ENCODE measurements at places on chromosomes 7 and 10.
A peak's percentile ranks its signal among the peaks of the same experiment; 100 is the strongest.

- no peak for DNase-seq
Observed at GRCh38 chr7:130938661-130939060, 204.7 kb upstream of the KLF14 start.

DNA sequence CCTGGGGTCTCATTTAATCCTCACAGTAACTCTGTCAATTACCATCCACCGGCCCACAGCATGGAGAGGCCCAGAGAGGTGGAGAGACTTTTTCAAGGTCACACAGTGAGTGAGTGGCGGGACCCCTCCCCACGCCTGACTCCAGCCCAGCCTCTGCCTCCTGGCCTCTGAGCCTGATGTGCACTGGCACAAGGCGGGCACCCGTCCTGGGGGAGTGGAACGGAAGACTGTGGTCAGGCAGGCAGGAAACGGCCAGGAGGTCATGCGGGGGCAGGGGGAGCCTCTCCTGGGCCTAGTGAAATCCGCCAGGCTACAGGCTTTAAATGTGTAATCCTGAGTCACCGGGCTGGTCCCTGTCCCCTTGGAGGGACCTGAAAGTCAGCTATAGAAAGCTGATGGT lies 32.2 kb downstream of the ZCCHC24 start:
- no peak for DNase-seq

DNA sequence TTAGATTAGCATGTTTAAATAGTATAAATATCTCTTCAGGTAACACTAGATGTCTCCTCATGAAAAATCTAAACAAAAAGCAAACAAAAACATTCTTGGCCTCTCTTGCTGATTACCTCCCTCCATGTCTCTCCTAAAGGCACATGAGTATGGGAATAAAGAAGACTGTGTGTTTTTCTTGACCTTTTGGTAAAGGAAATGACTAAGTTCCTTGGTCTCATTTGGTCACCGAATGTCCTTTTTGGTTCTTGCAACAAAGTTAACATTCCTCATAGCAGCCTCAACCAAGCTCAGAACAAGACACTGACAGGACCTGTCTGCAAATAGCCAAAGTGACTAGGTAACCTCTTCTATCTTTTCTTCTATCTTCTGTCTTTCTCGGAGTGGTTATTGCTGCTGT lies 35.5 kb downstream of the POM121L12 start:
- DNase-seq: no peak

DNA sequence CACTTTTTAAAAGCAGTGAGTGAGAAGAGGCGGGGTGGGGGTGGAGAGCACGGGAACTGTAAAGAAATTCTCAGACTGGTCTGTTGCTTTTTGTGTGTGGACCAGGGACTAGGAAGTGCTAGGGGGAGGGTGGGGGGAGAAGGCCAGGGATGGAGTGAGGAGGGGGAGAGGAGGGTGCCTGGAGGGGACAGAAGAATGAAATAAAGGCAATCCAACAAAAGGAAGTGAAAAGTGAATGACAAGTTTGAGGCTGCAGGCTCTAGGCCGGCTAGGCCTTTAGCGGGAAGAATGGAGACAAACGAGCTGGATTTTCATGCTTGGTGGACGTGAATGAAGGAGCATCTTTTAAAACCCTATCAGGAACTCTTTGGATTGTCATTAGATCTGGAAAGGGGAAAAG lies 13.7 kb downstream of the NEUROG3 start:
- no peak for DNase-seq

GRCh38 chr7:43577485-43577951 lies 5.4 kb upstream of the STK17A start:
- no peak for DNase-seq

DNA sequence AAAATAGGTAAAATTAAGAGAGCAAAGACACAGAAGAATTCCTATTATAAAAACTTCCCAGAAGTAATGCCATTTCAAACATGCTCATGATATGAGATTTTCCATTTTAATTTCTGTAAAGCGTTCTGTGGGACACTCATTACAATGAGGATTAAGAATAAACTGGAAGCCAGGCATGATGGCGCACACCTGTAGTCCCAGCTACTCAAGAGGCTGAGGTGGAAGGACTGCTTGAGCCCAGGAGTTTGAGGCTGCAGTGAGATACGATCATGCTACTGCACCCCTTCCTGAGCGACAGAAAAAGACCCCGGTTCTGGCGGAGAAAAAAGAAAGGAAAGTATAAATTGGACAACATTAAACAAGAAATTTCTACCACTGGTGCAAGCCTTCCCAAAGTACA lies 1.5 kb downstream of the DNA2 start:
- DNase-seq: no peak

DNA sequence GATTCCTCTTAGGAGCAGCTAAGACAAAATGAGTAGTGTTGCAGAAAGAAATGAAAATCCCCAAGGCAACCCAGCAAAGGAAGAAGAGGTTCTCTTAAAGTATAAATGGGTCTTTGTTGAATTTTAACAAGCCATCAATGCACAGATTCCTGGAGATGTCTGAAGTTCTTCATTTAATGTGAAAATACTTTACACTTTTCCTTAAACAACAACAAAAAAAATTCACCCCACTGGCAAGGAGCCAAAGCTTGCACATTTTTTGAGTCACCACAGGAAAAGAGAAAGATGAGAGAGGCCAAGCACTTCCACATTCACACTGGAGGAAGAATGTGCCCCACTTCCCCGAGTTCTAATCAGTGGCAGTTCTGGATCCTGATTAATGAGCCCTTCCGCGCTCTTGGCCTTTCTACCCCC lies 286.4 kb upstream of the MEOX2 start:
- DNase-seq: peak; percentile 29

- DNase-seq: no peak
Observed at GRCh38 chr10:4343873-4344272, 482.1 kb upstream of the AKR1E2 start.

- no peak for DNase-seq
Observed at GRCh38 chr7:90972906-90973550, 291.2 kb upstream of the FZD1 start.

DNA sequence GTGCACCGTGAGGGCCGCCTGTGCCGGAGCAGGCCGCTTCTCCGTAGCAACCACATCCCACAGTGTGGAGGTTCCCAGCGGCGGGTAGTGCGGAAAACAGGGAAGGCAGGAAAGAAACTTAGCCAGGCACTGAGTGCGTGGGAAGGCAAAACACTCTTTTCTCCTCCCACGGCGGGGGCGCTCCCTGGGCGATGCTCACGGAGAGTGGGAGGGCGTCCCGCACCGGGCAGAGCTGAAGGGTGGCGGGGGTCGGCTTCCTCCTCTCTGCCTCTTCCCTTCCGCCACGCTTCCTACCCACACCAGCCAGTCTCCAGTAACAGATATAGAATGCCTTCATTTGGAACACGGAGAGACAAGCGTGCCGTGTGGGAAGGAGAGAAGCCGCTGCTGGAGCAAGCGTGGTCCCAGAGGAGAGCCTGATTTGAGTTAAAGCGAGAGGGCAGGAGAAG lies 252.5 kb downstream of the PAXIP1 start:
- no peak for DNase-seq

Data from heart right ventricle (tissue), 16 donors.